Activated T-helper 2 cell treated with anti-CD3 and anti-CD28 coated beads, Interferon-gamma antibody, Interleukin-2, Interleukin-4, amounts not matched to agents 10 μg/mL and 5 μg/mL and 100 μg/mL, durations not matched to agents 14 hours and 24 hours and 36 hours (primary cell): ENCODE measurements at places on chromosomes 2 and 18. TPM values are rescaled to one million over a fixed set of nuclear protein-coding genes. Genes with fewer than 3 reads are reported as not detected.

DNA sequence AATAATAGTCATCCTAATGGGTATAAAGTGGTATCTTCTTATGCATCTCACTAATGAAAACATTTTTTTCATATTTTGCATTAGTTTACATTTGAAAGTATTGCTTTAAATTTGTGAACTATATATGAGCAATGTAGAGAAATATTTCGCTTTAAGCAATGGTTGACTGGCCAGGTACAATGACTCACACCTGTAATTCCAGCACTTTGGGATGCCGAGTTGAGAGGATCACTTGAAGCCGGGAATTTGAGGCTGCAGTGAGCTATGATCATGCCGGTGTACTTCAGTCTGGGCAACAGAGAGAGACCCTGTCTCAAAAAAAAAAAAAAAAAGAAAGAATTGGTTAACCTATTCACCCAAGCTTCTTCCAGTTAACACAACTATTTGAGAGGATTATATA is 15.1 kb downstream of the ZCCHC2 start:
- no peak for DNase-seq
- H3K4me3 ChIP-seq, result no peak overlapping the region
- peaks cover 40% of the 10 kb centered on the region for H3K36me3 ChIP-seq
- no peaks in the 10 kb centered on the region for H3K27me3 ChIP-seq
- H3K4me1 ChIP-seq, result peaks cover 34% of the 10 kb centered on the region

DNA sequence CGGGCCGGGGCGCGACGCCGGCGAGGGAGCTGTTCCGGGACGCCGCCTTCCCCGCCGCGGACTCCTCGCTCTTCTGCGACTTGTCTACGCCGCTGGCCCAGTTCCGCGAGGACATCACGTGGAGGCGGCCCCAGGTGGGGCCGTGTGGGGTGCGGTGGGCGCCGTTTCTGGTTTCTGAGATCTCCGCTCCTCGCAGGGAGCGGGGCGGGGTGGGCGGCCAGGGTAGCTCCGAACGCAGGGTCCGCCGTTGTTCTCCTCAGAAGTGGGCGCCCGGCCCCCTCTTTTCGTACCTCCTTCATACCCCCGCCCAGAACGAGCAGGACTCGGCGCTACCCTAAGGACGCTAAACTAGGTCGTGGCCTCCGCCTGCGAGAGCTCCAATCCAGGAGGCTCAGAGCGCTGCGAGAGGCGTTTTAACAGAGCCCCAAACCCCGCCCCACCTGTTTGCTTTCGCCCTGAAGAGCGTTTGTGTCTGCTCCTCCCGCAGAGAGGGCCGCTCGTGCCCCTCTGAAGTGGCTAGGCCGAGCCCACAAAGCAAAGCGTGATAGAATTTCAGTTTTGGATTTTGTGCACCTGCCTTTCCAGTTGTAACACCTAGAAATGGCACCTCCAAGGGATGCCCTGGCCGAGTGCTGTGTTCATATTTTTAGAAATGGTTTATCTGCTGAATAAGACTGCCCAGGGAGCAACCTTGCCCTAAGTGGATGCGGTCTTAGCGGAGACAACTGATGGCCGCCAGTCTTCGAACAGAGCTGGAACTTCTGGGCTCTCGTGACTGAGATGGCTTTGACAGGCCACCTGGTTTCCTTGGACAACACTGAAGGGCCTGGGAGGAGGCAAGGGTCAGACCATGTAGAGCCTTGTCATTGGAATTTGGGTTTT is 626 bp downstream of the CAPN10 start:
- no peaks in the 10 kb centered on the region for H3K27me3 ChIP-seq
- H3K4me1 ChIP-seq, result peaks cover 27% of the 10 kb centered on the region
- DNase-seq, result peak; percentile 58
- H3K27ac ChIP-seq, result peak overlapping the region; percentile 34
- H3K36me3 ChIP-seq, result peaks cover 21% of the 10 kb centered on the region

- DNase-seq, result no peak
- H3K27ac ChIP-seq, result peak overlapping the region; percentile 69
- peak overlapping the region; percentile 53 for H3K4me3 ChIP-seq
- peaks cover 82% of the 10 kb centered on the region for H3K4me1 ChIP-seq
Observed at GRCh38 chr2:157415591-157416101, 28.2 kb downstream of the CYTIP start.

DNA sequence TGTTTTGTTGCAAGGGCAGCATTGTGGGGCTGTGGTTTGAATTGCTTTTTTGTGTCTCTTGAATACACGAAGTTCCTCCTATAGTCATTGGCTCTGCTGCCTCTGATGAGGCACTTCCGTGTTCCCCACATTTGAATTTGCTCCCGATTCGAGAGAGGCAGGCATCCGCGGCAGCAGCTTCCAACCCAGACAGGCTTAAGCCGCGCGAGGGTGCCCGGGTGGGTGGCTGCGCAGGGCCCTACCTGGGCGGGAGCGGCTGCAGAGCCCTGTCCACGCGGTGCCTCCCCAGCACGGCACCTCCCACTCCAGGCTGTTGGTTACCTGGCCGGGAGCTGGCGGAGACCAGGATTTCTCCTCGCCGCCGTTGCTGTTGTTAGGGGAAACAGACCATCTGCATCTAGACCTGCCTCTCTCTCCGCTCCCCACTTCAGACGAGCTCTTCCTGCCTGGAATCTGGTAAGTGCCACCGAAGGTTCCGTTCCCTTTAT is 151.3 kb downstream of the NEDD4L start:
- H3K4me3 ChIP-seq, result peak overlapping the region; percentile 23
- H3K27ac ChIP-seq, result no peak overlapping the region
- no peaks in the 10 kb centered on the region for H3K36me3 ChIP-seq
- peaks cover 26% of the 10 kb centered on the region for H3K27me3 ChIP-seq
- no peak for DNase-seq
- peaks cover 4% of the 10 kb centered on the region for H3K4me1 ChIP-seq

GPAT2 gene
- total RNA-seq, result 18.0 and 19.1 TPM in 2 replicates

DNA sequence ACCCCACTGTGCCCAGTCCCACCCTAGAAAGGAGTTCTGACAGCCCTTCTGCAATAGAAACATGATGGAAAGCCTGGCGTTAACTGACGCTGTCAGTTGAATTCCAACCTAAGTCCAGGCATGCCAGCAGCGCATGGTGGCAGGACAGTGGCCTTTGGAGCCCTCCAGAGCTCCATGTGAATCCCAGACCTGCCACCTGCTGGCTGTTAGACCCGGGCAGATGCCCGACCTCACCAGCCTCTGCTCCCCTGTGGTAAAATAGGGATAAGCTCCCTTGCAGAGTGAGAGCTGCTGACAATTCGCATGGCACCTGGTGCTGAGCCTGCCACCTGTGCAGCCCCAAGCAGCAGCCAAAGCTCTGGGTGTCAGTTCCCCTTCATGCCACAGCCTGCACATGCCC is 138.6 kb downstream of the LOXHD1 start:
- H3K27me3 ChIP-seq, result no peaks in the 10 kb centered on the region
- H3K27ac ChIP-seq, result no peak overlapping the region
- no peak for DNase-seq
- H3K36me3 ChIP-seq, result no peaks in the 10 kb centered on the region

GRCh38 chr18:38481576-38481975 is 916.0 kb upstream of the CELF4 start:
- H3K36me3 ChIP-seq, result no peaks in the 10 kb centered on the region
- H3K27ac ChIP-seq, result no peak overlapping the region
- no peaks in the 10 kb centered on the region for H3K27me3 ChIP-seq
- H3K4me1 ChIP-seq, result no peaks in the 10 kb centered on the region
- no peak for DNase-seq
- H3K4me3 ChIP-seq, result no peak overlapping the region

CCDC178 gene
- not detected in 2 replicates for total RNA-seq

- no peak for DNase-seq
- no peaks in the 10 kb centered on the region for H3K27me3 ChIP-seq
- no peak overlapping the region for H3K27ac ChIP-seq
- H3K4me3 ChIP-seq, result no peak overlapping the region
- no peaks in the 10 kb centered on the region for H3K4me1 ChIP-seq
Observed at GRCh38 chr2:70807102-70807827, 13.1 kb downstream of the CLEC4F start.

- H3K4me1 ChIP-seq, result no peaks in the 10 kb centered on the region
- H3K27ac ChIP-seq, result no peak overlapping the region
- H3K4me3 ChIP-seq, result no peak overlapping the region
- DNase-seq, result no peak
- no peaks in the 10 kb centered on the region for H3K27me3 ChIP-seq
Observed at GRCh38 chr2:121018136-121019061, 266.6 kb downstream of the TFCP2L1 start.

AGXT gene
- not detected in 2 replicates for total RNA-seq

PROKR1 gene
- not detected in 2 replicates for total RNA-seq

SAP130 gene
- total RNA-seq, result 33.1 and 36.5 TPM in 2 replicates

DNA sequence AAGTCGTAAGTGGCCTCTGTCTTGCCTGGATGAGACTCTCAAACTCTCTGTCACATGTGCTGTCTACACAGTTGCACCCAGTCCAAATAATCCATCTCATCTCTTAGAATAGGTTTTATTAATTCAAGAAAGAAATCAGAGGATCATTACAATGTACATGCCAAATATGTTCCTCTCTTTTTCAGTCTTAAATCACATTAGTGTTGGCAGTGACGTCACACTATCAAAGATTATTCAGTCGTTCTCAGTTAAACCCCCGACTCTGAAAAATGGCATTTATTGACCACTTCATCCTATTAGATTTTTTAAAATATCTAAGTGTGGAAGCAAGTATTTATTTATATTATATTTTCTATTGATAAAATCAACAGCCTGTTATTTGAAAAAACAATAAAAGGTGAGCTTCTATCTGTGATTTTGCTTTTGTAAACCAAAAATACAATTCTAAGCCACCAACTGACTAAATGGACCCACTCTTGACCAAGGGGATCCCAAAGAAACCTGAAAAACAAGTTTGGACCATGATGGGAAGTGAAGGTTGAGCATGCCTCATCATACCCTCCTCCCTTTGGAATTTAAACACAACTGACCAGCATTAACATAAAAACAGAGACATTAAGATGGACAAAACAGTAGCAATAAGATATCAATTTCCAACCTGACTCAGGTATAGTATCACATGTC is 1894.4 kb upstream of the LRRTM1 start:
- H3K4me1 ChIP-seq, result no peaks in the 10 kb centered on the region
- no peaks in the 10 kb centered on the region for H3K27me3 ChIP-seq
- H3K4me3 ChIP-seq, result no peak overlapping the region
- no peak overlapping the region for H3K27ac ChIP-seq
- H3K36me3 ChIP-seq, result no peaks in the 10 kb centered on the region

KIAA1328 gene
- 7.4 and 7.9 TPM in 2 replicates for total RNA-seq

GRCh38 chr2:145161656-145162055 is 641.7 kb upstream of the ZEB2 start:
- no peaks in the 10 kb centered on the region for H3K4me1 ChIP-seq
- H3K36me3 ChIP-seq, result no peaks in the 10 kb centered on the region
- no peak overlapping the region for H3K4me3 ChIP-seq
- H3K27ac ChIP-seq, result no peak overlapping the region
- H3K27me3 ChIP-seq, result no peaks in the 10 kb centered on the region
- no peak for DNase-seq

DNA sequence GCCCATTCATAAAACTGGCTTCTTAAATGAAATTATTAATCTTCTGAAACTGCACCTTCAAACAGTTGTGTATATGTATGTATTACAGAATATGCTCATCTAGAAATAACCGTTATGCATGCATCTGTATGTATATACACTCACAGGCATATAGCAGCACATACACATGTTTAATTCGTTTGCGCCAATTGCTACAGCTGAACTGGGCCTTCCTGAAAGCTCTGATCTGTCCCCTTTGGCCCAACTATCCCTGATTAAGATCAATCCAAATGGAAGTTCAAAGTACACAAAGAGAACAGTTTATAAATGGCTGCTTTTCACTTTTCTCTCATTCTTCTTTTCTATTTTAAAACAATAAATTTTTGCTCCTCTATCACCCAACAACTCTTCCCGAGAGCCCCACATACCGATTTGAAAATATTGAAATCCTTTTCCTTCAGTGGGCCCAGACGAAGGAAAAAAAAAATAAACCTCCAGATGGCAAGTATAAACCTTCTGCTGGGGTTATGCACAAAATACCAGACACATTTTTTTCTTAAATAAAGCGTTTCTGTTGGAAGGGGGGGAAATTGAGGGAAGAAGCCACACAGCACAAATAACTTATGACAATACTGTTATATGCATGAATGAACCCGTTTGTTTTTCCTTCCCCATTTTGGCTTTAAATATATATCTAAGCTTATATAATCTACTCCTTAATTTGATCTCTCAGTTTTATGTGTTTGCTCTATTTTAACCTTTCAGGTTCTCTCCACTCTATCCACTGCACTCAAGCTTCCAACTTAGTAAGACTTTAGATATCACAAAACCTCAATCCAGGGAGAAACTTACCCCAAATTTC is 267.3 kb downstream of the TCF4 start:
- H3K4me1 ChIP-seq, result peaks cover 8% of the 10 kb centered on the region
- no peak overlapping the region for H3K4me3 ChIP-seq
- no peak overlapping the region for H3K27ac ChIP-seq
